ENCODE measurements at places on chromosomes 12 and 14.

GRCh38 chr12:66217342-66217917 lies 28.4 kb downstream of the IRAK3 start:
- DNase-seq = peak; percentile 8

- DNase-seq = no peak
Measured at GRCh38 chr14:47959740-47960139, 284.3 kb upstream of the MDGA2 start.

DNA sequence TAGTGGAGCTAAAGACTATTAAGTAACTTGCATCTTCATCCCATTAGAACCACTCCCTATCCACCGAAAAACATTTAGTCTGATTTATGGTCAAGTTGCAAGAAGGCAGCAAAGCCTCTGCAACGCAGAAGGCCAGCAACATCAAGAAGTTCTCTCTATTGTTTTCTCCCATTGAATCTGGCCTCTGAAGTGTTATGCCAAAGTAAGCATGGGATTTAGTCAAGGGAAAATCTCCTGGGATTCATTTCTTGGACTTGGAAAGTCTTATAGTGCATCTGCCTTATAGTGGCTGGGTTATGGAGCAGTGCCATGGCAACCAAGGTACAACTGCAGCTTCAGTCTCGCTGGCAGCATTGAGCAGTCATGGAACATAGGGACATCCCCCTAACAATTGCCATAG lies 87.7 kb upstream of the KRR1 start:
- DNase-seq = no peak

- DNase-seq = peak; percentile 7
Measured at GRCh38 chr12:115079760-115080159, 395.8 kb upstream of the TBX3 start.

GRCh38 chr12:47963340-47964040 lies at the start of gene TMEM106C:
TMEM106C (plus strand) TSS chr12:47963596; CDS start chr12:47964237, 641 bp downstream.
- peak; percentile 98 for DNase-seq

GRCh38 chr14:93895023-93895604 lies 32.0 kb upstream of the FAM181A start:
- DNase-seq = no peak

DNA sequence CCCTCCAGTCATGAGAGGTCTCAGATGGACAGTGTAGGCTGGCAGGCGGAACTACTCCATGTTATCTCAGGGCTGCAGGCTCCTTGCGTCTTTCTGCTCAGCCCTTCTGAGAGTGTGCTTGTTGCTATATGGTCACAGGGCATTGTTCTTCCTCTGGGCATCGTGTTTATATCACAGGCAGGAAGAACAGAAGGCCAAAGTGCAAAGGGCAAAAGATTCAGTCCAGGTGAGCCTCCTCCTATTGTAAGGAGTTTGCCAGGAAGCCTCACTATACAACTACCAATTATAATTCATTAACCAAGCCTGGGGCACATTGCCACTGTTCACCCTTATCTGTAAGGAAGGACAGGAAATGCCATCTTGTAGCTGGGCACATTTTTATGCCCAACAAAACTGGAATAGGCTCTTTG lies 195.5 kb upstream of the KITLG start:
- no peak for DNase-seq

DNA sequence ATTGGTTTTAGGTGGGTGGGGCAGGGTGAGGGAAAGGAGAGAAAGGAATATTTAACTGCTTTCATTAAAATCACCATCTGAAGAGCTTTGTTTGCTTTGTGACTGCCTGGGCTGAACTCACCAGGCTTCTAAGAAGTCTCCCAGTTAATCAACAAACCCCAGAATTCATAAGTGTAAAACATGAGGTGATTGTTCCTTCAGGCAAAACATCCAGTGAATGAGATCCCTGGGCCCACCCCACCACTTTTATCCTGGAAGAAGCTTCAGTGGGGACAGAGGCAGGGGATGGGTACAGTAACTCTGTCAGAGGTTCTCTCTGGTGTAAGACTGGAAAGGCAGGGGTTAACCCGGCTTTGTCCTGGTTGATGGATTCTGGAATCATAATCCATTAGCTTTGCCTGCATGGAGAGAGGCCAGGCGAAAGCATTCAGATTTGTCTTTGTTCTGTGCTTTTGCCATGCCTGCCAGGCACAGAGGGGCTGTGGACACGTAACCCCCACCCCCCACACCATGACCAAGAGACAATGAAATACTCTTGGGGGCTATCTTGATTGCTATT lies 16.7 kb downstream of the PDE1B start:
- no peak for DNase-seq

DNA sequence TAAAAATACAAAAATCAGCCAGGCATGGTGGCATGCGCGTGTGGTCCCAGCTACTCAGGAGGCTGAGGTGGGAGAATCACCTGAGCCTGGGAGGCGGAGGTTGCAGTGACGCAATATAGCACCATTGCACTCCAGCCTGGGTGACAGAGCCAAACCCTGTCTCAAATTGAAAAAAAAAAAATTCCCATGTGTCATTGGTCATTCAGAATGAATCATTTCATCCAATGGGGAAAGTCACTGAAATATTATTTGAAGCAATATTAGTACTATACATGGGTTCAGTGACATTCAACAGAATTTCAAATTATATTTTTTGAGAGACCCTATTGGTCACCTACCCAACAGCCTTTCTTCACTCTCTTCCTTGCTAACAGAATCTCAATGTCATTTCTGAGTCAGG lies 276.1 kb downstream of the ITPR2 start:
- no peak for DNase-seq

GRCh38 chr12:28374556-28374955 lies 184.3 kb downstream of the CCDC91 start:
- DNase-seq = no peak

DNA sequence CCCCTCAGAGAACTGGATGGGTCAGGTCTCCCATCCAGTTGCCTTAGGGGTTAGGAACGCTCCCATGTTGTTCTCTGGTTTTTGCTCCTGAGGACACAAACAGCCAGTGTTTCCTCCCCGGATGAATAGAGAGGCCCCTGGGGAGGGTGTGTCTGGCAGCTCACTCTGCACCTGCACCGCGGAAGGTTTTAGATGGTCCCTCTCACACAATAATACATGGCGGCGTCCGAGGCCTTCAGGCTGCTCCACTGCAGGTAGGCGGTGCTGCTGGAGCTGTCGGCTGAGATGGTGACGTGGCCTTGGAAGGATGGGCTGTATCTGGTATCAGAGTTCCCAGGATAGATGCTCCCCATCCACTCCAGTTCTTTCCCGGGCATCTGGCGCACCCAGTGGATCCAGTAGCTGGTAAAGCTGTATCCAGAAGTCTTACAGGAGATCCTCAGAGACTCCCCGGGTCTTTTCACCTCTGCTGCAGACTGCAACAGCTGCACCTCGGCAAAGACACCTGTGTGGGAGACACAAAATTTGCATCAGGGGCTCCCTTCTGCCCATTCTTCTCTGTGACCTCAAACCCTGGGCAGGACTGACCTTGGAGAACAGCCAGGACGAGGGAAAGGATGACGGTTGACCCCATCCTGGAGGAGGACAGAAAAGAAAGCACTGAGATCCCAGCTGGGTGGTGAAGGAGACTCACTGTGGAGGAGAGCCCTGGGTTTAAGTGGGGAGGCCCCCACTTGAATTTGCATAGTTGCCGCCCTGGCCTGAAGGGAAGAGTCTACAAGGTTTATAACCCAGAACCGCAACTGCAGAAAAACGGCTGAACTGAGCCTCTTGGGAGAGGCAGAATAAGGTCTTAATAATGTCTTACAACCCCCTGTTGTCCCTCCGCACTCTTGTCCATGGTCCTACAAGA lies 1324.8 kb downstream of the TMEM121 start:
- no peak for DNase-seq

GRCh38 chr12:81339071-81339470 lies 261.2 kb downstream of the ACSS3 start:
- DNase-seq = no peak

DNA sequence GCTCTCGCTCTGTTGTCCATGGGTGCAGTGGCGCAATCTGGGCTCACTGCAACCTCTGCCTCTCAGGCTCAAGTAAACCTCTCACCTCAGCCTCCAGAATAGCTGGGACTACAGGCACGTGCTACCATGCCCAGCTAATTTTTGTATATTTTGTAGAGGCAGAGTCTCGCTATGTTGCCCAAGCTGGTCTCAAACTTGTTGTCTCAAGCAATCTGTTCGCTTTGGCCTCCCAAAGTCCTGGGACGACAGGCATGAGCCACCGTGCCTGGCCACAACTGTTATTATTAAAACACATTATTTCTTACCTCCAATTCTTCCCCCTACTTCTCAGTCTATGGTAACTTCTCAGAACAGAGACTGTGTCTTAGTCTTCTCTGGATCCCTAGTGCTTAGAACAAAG lies 143.3 kb downstream of the DICER1 start:
- DNase-seq = no peak

- no peak for DNase-seq
Measured at GRCh38 chr12:1539135-1539534, 55.2 kb downstream of the FBXL14 start.

DNA sequence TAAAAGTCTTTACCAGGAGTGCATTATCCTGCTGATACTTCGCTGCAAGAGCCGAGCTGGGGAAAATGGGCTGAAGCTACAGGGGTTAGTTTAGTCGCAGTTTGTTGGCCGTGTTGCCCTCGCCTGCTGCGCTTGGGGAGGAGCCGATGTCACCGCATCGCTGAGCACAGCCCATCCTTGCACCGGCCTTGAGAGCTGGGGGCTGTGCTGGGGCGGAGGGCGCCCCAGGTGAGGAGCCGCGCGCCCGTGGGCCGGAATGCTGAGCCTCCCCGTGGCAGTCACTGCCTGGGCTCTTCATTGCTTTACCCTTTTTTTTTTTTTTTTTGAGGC lies 50.0 kb downstream of the ADGRD1 start:
- no peak for DNase-seq

GRCh38 chr12:117165342-117165741 lies 24.9 kb downstream of the FBXO21 start:
- no peak for DNase-seq

- DNase-seq = no peak
Measured at GRCh38 chr12:89211456-89211855, 140.8 kb downstream of the DUSP6 start.

DNA sequence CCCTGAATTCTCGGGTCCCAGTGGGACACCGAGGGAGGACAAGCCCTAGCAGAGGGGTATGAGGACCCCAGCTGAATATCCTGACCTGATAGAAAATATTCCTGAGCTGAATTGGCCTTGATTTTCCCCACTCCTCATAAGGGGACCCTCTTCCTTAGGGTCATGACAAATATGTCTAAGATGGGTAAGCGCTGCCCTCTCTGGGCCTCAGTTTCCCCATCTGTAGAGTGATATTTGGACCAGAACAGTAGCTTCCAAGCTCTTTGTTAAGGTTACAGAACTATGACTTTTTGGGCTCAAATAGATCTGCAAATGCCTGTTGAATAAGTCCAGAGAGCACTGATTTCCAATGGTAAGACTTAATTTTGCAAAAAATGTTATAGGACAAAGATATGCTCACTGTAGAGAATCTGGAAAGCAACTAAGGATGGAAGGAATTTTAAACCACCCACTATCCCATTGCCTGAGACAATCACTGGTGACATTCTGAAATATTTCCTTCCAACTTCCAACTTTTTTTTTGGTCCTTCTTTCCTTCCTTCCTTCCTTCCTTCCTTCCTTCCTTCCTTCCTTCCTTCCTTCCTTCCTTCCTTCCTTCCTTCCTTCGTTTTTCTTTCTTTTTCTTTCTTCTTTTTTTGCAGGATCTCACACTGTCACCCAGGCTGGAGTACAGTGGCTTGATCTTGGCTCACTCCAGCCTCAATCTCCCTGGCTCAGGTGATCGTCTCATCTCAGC lies 32.0 kb downstream of the MYL2 start:
- DNase-seq = no peak
